Inflammatory macrophage (primary cell): ENCODE measurements at places on chromosomes 2 and 18.

GRCh38 chr2:108986916-108987510, 2.0 kb downstream of the EDAR start:
- DNase-seq: no peak

DNA sequence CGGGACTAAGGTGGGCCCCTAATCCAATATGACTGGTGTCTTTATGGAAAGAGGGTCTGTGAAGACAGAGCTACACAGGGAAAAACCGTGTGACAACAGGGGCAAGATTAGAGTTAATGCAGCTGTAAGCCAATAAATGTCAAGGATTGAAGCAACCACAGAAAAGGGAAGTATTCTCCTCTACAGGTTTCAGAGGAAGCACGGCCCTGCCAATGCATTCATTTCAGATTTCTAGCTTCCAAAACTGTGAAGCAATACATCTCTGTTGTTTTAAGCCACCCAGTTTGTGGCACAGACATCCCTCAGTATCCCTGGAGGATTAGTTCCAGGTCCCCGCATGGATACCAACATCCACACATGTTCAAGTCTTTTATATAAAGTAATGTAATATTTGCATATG, 48.8 kb downstream of the SPP2 start:
- DNase-seq: no peak

- DNase-seq: no peak
These were observed 46.8 kb upstream of the NCK2 start for GRCh38 chr2:105697781-105698449.

DNA sequence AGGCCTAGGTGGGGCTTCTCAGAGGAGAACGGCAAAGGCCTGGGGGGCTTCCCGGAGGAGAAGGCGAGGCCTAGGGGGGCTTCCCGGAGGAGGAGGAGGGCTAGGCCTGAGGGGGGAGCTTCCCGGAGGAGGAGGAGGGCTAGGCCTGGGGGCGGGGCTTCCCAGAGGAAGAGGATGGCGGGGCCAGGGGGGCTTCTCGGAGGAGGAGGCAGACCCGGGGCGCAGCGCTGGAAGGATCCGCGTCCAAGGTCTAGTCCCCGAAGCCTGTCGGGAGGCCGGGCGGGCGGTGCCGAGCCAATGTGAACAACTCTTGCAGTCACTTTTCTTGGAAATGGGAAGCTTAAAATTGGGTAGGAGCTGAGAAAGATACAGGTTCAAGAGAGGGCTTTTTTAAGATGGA, 30.0 kb upstream of the TUBA3D start:
- no peak for DNase-seq

DNA sequence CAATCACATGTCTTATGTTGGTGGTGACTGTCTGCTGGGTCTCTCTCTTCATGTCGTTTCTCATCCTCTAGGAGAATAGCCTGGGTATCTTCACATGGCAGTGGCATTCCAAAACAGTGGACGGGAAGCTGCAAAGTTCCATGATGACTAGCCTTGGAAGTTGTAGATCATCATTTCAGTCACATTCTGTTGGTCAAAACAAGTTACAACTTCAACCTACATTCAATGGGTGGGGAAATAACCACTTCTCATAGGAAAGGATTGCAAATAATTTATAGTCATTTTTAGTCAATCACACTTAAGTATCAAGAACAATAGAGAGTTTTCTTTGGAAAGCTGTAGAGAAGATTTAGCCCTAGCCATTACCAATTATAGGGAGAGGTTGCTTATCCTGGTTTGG, 395.0 kb upstream of the CDH2 start:
- DNase-seq: no peak

GRCh38 chr2:127591221-127591923, 54.6 kb upstream of the GPR17 start:
- peak; percentile 67 for DNase-seq

- peak; percentile 65 for DNase-seq
These were observed 85.1 kb upstream of the ZNF532 start for GRCh38 chr18:58779529-58779928.

DNA sequence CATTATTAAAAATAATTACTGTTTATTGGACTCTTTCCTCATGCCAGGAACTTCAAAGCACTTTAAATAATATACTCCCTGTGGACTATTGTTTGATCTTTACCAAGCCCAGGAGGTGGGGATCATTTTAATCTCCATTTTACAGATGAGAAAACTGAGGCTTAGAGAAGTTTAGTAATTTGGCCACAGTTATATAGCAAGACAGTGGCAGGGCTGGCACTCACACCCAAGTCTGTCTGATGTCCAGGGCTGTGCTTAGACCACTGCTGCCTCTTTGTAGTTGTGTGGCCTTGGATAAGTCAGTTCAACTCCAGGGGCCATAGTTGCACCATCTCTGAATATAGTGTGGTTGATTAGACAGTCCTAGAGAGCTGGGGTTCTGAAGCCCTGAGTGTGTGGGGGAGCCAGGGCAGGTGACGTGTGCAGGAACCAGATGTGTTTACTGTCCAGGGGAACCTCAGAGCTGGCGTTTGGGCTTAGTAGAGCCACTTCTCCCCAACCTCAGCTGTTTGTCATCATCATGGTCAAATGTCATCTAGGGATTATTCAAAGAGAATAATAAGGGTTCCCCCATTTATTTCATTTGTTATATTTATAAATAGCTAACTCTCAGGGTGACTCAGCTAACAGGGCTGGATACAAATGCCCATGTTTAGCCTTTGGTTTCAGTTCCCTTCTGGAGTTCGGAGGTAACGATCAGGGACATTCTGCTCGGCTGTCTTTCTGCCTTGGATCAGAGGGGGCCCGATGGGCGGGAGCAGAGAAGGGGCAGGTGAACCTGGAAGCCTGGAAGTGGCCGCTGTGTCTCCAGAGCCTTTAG, 68.0 kb downstream of the BOLA3 start:
- peak; percentile 85 for DNase-seq

DNA sequence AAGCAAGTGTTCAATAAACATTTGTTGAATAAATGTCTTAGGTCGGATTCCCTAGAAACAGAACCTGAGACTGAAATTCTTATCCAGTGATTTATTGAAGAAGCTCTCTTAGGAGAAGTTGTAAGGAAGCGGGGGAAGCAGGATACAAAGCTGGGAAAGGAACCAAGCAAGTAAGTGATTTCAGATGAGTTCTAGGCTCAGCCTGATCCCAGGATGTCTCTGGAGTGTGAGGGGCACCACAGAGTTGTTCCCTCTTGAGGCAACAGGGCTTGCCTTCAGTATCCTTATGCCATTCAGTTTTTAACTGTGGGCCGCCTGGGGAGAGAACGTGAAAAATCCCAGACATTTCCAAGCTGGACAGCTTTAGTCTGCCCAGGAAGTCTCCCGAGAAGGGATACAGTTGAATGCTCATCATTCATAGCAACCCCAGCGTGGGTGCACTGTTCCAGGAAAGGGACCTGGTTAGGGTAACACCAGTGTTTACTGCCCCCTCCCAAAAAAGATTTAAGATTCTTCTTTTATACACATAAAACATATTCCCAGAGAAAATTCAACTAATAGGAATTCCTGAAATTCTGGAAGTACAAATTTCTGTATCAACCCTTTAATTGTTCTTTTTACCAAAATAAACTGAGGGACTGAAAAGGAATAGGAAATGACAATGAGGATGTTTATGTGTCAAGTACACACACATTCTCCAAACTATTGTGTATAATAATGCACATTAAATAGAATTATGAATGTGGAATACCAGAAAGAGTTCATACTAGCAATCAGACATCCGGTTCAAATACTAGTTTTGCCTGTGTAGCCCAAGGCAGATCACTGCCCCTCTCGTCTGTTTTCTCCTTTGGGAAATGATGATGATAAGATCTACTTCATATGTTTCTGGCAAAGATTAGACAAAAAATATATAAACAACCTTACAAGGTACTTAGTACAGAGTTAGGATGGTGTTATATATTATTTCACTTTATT, 592.1 kb upstream of the CDH2 start:
- no peak for DNase-seq

- no peak for DNase-seq
These were observed 15.6 kb upstream of the TMEM18 start for GRCh38 chr2:692767-693166.

DNA sequence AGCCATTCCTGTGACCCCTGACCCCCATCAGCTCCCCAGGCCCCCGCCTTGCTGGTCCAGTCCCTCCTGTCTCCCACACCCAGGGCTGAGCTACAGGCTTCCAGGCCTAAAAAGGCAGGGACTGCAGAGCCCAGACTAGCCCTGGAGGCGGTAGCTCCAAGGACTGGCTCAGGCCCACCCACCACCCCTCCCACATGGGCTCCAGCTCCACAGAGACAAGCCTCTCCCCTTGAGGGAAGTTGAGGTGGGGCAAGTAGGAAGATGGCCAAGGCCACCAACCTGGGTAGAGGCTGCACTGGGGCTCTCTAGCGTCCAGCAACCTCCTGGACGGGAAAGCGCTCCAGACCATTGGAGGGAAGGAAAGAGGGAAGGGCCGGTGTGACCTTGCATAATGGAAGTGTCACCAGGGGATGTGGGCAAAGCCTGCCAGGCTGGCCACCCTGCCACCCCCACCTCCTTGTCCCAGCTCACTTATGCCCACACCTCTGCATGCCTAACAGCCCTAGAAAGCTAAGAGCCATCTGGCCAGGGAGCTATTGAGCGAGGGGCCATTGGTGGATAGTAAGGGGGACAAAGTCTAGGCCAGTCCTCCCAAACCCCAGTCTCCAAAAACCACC, 63.1 kb downstream of the TNS1 start:
- peak; percentile 68 for DNase-seq

DNA sequence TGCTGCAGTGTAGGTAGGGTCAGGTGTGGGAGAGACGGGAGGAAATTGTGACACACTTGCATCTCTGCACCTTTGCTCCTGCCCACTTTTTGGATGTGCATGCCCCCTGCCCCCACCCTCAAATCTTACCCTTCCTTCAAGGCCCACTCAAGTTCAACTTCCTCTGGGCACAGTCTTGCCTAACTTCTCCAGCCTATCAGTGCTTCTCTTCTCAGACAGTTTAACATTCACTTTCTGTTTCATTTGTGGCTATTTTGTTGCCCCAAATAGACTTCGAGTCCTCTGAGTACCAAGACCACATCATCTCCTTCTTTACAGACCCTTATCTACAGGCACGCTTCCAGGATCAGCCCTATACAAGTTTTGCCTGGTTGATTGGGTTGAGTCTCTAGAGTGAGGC, 2.7 kb downstream of the ST8SIA5 start:
- peak; percentile 32 for DNase-seq

DNA sequence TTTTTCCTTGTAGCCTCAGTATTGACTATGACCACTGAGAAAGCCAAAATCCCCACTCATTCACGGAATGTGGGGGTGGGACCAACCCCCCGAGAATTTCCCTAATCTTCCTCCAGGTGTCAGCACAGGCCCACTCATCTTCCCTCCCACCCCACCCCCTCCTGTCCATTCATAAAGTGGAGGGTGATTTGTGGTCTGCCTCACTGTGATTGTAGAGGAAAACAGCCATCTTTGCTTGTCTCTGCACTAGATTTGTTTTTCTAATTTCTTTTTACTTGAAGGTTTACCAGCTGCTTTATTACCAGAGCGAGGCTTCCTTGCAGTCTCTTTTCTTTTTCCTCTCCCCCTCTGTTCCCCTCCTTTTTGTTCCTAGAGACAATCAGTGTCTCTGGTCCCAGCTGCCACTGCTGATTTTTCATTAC, 171.8 kb downstream of the ICOS start:
- DNase-seq: no peak

- peak; percentile 56 for DNase-seq
These were observed 205.9 kb upstream of the STK17B start for GRCh38 chr2:196376984-196377877.

DNA sequence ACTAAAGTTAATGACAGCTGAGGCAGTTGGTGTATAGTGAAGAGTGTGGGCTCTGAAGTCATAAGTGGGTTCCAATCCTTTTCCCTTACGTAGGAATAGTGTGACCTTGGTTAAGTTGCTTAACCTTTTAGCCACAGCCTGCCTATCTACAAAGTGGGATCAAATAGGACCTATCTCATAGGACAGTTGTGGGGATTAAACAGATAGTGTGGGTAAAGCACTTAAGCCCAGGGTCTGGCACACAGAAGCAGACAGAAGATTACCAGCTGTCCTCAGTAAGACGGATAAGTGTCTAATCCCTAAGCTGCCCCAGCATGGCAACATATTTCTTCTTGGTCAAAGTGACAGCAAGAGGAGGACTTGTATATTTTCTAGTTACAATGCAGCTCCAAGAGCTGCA, 28.2 kb downstream of the UBE2F start:
- no peak for DNase-seq

GRCh38 chr2:216426938-216427337, 14.7 kb downstream of the SMARCAL1 start:
- DNase-seq: no peak

DNA sequence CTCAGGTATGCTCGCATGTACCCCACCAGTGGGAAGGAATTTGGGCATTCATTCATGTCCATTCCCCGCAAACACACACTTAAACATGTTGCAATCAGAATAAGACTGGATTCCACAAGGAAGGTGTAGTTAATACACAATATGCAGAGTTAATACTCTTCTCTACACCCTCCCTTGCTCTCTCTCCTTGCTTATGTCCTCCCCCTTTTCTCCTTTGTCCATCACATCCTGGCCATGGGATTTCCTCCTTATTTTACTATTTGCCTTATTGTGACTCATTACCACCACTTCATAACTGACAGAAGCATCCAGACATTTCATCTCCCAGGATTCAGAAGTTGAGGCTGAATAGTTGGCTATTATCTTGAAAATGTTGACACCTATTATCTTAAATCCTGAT, 473.8 kb upstream of the SPHKAP start:
- DNase-seq: no peak

- no peak for DNase-seq
These were observed 95.5 kb downstream of the ACKR3 start for GRCh38 chr2:236665101-236665500.

DNA sequence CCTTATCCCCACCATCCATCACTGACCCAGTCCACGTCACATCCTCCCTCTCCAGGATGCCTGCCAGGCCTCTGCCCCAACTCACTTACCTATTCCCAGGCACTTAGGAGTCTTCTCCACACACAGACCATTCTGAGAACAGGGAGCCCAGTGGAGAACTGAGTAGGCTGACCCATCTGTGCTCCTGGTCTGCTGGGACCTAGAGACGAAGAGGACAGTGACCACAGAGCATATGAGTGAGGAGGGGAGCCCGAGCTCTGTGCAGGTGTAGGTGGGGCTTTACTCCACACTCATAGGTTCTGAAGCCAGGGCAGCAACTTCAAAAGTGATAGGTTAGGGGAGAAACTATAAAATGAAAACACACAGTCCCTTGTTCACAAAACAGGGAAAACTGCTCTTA, 130.0 kb downstream of the NDUFA10 start:
- DNase-seq: no peak

- no peak for DNase-seq
These were observed 1.3 kb upstream of the ZNF24 start for GRCh38 chr18:35345460-35345921.

DNA sequence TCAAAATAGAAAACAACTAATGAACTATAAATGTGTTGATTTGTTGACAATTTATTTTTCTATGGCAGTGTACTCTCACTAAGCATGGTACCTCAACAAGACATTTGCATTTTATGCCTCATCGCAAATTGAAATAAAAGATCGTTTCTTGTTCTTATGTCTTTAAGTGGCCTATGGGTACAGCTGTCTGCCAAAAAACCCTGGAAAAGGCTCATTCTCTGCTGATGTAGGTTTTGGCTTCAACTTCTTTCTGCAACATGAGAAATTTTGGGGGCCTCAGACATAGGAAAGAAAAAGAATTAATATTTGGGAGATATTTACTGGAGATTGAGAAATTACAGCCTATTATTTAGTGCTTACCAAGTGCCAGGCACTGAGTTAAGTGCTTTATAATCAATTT, 205.1 kb upstream of the DPP10 start:
- DNase-seq: no peak

- no peak for DNase-seq
These were observed 191.6 kb downstream of the TWIST2 start for GRCh38 chr2:239039479-239039861.
